IPS DF 19.7 (cell line): ENCODE measurements at places on chromosomes 11 and 22.

GRCh38 chr11:81869351-81870065, 864.2 kb downstream of the FAM181B start:
- no peak for DNase-seq

GRCh38 chr11:20474176-20474881, 86.8 kb downstream of the PRMT3 start:
- peak; percentile 5 for DNase-seq

GRCh38 chr11:116172156-116172555, 600.6 kb downstream of the BUD13 start:
- DNase-seq = no peak

GRCh38 chr11:14471127-14471526, 28.5 kb downstream of the COPB1 start:
- DNase-seq = no peak

GRCh38 chr11:64445651-64446050, 86.7 kb downstream of the RPS6KA4 start:
- no peak for DNase-seq

DNA sequence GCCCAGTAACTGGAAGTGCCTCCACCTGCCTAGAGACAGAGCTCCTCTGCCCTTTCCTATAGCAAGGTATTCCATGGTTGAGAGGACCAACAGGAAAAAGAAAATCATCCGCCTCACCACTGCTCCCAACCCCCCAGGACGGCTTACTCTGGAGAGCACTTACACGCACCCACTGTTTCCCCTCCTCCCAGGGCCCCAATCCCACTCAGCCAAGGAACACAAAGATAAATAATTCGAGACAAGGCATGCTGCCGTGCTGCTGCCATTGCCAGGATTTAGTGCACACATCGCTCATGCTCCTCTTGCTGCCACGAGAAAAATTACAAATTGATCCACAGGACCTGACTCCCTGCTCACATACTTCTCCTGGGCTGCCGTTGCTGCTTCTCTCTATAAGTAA, 516.6 kb downstream of the BUD13 start:
- DNase-seq = no peak

DNA sequence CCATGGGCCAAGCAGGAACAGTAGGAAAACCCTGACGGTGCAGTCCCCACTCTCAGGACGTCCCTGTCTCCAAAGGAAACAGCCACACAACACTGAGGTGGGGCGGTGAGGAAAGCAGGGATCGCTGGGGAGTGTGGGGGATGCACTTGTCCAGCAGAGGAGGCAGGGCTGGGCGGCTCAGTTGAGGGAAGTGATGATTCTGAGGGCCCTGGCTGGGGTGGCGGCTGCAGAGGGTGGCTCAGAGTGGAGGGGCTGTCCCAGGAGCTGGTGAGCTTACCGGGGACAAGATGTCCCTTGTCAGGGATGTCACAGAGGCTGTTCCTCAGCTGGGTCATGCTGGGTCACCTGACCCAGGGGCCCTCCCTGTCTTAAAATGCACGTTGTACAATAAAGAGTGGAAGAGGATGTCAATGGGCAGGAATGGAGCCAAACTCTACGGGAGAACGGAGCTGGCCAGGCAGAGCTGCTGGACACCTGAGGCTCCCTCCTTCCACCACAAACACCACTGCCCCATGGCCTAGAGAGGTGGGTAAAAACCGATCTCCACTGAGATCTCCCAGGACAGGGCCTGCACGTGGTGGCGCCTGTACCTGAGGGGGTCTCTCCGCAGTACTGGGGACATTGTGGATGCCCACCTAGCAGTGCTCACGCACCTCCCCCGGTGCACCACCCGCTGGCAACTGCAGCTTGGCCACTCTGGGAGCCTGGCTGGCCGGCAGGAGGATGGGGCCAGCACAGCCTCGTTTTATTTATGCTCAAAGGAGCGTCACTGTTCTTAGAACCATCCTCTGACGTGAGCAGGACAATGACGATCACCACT, 9.7 kb upstream of the EFCAB6 start:
- no peak for DNase-seq

GRCh38 chr22:46417769-46418168, 82.3 kb downstream of the TRMU start:
- DNase-seq = no peak

DNA sequence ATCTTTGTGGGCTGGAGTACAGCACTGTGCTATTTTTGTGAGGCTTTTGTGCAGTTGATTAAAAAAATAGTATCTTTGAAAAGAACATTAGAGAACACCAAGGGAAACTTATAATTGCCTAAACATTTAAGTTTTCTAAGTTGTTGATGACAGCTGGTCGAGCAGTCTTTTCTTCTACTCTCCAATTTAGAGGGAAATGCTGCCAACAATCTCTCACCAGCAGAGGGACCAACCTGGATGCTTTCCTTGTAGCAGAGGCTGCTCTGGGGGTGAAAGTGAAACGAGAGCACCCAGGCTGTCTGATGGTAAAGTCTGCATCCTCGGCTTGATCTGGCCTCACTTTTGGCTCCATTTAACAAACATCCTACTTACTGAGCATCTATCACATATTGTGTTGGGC, 1286.5 kb upstream of the TENM4 start:
- DNase-seq = peak; percentile 28

DNA sequence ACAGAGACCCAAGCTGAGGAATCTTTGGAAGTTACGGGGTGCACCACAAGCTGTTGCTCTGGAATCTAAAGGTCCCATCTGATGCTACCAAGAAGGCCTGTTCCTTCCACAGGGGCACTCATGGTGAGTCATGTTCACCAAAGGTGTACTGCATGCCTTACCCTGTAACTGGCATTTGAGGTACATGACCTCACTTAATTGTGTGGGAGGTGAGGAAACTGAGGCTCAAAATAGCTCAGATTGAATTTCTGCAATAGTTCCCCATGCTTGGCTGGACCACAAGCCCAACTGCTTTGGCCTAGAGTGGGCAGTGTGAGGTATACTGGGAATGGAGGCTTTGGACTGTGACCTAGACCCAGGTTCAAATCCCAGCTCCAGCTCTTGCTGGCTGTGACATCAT, 8.2 kb downstream of the MTFP1 start:
- DNase-seq = no peak

GRCh38 chr11:102553835-102554282, 23.3 kb upstream of the MMP7 start:
- no peak for DNase-seq

DNA sequence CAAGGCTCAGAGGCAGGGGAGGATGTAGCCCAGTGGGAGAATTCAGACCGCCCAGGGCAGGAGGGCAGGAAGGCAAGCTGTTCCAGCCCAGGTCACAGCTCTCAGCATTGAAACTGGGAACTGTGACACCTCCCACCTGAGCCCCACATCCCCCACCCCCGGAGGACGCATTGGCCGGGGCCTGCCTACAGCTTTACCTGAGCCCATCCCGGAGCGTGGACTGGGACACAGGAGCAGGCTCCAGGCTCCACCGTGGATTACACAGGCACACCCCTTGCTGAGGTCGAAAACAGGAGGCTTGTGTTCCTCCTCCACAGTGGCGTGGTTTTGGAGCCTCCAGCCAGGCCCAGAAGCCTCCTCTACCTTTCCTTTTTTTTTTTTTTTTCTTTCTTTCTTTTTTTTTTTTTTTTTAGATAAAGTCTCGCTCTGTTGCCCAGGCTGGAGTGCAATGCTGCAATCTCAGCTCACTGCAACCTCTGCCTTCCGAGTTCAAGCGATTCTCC, 9.1 kb upstream of the PGA3 start:
- no peak for DNase-seq
